ENCODE measurements at places on chromosomes 1 and 21.
A peak's percentile ranks its signal among the peaks of the same experiment; 100 is the strongest.

DNA sequence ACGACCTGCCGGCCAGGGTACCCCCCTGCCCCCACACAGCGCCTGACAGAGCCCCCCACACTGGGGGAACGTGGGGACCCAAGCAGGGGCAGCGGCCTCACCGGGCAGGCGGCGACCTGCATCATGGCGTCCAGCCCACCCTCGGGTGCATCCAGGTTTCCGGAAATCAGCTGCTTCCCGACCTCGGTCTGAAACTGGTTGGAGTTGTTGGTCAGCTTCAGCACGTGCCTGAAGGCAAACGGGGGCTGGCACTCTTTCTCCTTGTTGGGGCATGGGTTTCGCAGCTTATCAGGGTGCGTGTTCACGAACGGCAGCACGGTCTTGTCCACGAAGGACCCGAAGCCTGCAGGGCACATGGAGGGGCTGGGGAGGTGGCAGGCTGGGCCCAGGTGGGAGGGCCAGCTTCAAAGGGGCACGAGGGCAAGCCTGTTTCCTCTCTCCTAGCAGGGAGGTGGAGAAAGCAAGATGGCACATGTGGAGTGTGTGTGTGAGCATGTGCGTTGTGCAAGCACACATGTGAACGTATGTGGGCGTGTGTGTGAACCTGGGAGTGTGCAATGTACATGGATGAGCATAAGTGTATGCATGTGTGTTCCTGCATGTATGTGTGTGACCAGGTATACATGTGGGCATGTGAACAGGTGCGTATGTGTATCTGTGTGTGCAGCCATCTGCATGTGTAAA is 19.2 kb downstream of the ITGB2 start:
- DNase-seq = peak; percentile 50

- no peak for DNase-seq
These were observed 180.0 kb upstream of the DUSP10 start for GRCh38 chr1:221921936-221922335.

DNA sequence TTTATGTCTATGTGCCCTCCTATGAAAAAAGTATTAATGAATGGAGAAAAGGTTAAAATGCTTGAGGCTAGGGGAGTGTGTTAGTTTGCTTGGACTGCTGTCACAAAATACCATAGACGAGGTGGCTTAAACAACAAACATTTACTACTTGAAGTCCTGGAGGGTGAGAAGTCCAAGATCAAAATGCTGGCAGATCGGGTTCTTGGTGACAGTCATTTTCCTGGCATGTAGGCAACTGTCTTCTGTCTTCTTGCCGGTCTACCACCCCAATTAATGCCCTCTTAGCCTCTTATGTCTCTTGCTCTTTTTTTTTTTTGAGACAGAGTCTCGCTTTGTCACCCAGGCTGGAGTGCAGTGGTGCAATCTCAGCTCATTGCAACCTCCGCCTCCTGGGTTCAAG is 15.0 kb downstream of the ARID1A start:
- DNase-seq = no peak

- DNase-seq = no peak
These were observed 39.4 kb downstream of the DMRTB1 start for GRCh38 chr1:53498555-53499131.

GRCh38 chr1:111821121-111821745 is 65.5 kb downstream of the DDX20 start:
- no peak for DNase-seq

DNA sequence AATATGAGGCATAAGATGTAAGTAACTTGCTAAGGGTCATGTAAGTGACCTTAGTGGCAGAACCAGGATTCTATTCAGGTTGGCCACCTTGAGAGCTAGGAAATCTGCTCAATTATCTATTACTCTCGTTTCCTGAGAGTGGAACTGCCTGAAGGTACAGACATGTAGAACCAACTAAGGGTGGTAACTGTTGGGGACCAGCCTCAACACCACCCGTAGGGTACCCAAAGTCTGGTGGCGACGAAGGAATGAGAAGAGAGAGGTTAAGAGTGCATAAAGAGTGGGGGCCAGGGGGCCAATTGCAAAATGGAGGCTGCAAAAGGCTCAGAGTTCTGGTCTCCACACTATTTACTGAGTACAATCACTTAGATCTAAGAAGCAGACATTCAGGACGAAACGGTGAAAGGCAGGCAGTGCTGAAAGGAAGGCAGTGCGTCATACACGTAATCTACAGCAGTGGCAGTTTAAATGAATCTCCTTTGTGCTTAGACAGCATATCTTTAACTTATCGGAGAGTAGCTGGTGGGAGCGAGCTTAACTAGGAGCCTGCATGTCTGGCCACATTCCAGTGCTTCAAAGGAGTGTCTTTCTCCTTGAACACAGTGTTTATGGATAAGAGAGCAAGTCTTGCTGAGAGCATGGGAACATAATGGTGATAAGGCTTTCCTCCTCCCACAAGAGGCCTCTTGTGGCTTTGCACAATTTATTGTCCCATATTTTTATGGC is 25.0 kb downstream of the SRSF4 start:
- peak; percentile 61 for DNase-seq

DNA sequence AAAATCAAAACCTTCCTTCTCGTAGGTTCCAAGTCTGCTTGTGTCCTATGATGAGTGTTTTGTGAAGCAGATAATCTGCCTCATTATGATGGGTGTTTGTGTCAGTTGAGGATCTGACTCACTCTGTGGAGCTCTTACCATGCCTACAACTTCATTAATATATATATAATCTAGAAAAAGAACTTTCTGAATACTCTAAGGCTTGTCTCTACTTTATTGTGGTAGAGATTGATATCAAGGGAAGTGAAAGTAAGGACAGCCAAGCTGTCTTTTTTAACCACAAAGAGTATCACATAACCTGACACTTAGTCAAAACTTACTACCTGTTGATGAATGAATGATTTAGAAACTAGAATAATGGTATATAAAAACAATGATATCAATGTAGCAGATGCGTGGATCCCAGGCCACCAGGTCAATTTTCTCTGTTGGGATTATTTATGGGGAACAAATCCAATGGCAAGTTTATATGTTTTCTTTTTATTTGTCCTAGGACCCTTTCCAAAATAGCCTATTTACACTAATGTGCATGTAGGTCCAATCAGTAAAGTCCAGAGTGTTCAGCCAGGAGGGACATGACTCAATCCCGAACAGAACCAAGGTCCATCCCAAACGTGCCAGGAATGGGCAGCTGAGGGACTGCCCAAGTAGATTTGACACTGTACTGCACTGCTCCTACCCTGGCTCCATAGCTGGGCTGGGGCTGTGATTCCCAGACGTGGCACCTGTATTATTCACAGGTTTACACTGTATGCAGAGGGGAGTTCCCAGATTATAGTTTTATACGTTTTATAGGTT is 182.3 kb upstream of the GREM2 start:
- no peak for DNase-seq

- DNase-seq = no peak
These were observed 480.6 kb downstream of the SETD4 start for GRCh38 chr21:35579520-35580293.

GRCh38 chr1:193031431-193031830 is 27.7 kb downstream of the UCHL5 start:
- no peak for DNase-seq

DNA sequence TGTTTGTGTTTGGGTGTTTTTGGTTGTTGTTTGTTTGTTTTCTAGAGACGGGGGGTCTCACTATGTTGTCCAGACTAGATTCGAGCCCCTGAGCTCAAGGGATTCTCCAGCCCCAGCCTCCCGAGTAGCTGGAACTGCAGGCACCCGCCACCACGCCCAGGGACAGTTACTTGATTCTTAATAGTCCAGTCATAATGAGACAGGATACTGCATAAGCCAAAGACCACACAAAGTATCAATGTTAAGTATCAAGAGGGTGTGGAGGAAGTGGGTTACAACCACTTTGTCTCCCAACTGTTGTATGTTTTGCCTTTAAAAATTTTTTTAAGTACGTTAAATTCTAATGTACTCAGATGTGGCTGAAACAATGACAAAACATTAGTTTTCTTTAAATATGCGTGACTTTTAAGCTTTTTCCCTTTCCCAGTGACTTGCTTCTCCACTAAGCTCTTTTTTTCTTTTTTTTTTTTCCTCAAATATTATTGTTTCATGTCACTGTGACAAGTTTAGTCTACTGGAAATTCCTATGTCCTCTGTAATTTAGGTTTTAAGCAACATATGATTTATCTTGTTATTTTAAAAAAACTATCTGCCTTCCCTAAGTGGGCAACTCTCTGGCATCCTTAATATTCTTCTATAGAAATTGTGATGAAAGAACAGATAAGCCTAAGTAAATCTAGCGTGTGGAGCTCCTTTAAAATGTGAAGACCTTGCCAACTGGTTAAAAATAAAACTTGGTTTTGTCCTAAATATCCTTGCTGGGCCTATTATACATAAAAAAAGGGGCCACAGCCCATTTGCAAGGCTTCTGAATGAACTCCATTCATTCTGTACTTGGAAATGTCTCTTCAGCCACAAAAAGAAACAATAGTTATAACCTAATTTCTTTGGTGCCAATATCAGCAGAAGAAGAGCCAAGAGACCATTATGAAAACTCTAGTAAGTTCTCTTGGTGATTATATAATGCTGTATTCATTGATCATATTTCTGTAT is 56.2 kb upstream of the DPH5 start:
- peak; percentile 16 for DNase-seq

DNA sequence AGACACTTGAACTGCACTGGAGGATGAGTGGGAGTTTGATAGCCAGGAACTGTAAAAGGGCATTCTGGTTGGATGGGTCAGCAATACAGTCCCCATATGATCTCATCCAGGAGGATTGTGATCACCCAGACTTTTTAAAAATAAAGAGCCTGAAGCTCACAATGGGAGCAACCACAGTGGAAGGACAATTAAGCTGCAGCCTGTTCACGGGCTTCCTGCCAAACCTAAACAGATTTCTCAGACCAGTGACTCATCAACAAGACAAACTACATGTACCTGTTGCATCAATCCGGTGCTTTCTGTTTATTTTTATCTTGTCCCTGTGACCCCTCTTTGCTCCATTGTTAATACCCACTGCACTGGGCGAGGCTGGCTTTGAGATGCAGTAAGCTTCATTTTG is 52.3 kb downstream of the PAPPA2 start:
- DNase-seq = no peak

DNA sequence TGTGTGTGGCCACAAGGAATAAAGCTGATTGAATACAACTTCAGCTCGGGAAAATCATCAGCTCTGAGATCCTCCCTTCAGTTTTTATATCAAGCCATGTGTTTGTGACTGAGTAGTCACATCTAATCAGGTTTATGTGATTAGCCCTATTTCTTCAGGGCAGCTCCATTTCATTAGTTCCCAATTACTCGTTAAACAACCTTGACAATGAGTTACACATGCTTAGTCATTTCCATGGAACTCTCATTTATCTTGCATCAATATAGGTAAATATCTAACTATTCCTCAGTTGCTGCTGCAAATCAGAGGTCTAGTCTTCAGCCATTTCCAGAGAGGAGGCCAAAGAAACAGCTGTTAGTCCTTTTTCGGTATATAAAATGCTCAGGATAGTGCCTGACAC is 16.3 kb downstream of the CRB1 start:
- DNase-seq = no peak

DNA sequence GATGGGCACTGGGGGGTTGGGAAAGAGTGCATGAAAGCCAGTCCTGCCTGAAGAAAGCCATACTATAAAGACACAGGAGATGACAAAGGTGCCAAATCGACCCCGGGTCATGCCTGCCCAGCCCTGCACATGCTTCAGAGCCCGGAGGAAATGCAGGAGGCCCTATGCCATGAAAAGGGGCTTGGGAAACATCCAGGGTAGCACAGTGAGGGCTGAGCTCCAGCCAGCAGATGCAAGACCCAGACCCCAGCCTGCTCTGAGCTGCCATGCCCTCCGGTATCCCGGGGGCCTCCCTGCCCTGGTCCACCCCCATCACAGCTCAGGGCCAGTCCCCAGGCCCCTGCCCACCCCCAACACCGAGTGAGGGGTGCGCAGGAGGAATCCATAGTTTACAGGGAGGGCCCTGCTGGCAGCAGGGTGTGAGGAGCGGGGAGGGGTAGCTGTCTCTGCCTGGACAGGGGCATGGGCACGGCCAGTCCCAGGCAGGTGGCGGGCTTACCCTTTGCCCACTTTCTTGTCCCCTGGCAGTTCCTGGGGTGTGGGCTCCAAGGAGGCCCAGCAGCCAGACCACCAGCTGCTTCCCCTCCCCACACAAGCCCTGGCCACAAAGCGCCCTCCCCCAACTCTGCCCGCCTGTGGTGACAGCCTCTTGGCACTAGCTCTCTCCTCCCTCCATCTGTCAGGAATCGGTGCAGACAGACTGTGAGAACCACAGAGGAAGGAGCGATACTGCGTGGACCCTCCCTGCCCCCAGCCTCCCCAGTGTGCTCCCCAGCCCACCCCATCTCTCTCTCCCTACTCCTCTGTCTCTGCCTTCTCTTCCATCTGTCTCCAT is 16.8 kb downstream of the LRP8 start:
- no peak for DNase-seq

GRCh38 chr1:28132171-28133167 is 44.0 kb downstream of the PTAFR start:
- no peak for DNase-seq

DNA sequence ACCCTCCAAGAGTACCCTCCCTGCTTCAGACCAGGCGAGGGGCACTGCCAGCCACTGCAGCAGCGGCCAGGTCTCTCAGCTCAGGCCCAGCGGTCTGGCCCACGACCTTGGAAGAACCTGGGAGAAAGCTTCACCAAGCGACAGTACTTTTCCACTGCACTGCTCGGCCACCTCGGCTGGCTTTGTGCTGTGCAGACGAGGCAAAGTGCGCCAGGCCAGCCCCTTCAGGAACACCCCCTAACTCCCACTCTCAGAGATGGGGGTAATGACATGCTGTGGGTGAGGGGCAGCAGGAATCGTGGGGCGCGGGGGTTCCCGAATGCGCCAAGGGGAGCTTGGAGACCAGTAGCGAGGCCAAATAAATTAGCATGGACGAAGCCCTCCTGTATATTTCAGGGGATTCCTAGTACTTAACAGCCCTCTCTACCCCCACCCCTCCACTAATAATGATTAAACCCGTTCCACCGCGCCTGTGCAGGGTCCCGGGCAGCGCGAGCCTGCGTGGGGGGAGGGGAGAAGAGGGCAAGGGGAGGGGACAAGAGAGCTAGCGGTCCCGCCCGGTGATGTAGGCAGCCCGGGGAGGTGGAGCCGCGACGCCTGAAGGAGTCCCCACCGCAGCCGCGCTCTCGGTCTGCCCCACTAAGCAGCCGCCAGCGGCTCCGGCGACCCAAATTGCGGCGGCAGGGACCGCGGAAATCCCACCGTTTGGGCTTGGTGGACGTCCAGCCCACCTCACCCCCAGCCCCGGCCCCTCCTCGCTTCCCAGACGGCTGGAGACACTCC is at the start of gene FAM43B:
Gene FAM43B, plus strand, starts transcription at position 629 of the 783 bp plus-strand sequence. CDS start 401 bp downstream, outside the sequence.
- DNase-seq = peak; percentile 96

DNA sequence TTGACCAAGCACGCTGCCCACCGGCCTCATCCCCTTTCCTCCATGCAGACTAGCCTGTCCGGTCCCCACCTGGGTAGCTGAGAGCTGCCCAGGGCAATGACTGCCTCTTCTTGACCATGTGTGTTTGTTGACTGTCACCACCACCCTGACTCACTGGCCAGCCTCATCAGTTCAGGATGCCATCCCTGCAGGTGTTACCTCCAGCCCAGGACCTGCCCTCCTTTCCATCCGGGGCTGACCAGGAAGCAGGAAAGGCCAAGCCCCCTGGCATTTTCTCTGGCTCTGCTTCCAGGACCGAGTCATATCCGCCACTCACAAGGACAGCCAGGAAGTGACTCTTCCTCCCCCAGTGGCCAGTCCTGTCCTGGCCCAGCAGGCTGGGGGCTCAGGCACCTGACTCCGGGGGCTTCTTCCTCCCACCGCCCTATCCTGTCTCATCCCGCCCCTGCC is 17.1 kb downstream of the EPHA2 start:
- DNase-seq = peak; percentile 62

- DNase-seq = peak; percentile 93
These were observed 296 bp upstream of the RNPEP start for GRCh38 chr1:201982082-201982622.
